ENCODE measurements at places on chromosomes 13 and 19. TPM values are rescaled to one million over a fixed set of nuclear protein-coding genes. Genes with fewer than 3 reads are reported as not detected.

TEKTIP1 gene
- not detected for total RNA-seq

NCCRP1 gene
- total RNA-seq = 8.9 TPM

RNASEH2A gene
- total RNA-seq = 13.3 TPM

IFNL1 gene
- not detected for total RNA-seq

ZNF547 gene
- 6.5 TPM for total RNA-seq

ELSPBP1 gene
- not detected for total RNA-seq

RNF17 gene
- total RNA-seq = under 0.01 TPM

GRK1 gene
- total RNA-seq = not detected

ALG11 gene
- total RNA-seq = 28.8 TPM

COL4A1 gene
- total RNA-seq = 45.3 TPM

ZNF723 gene
- total RNA-seq = not detected

COX7A1 gene
- total RNA-seq = not detected

IL17D gene
- total RNA-seq = 0.34 TPM

TLE6 gene
- total RNA-seq = not detected

CEACAM7 gene
- total RNA-seq = 2.2 TPM

C1QTNF9B gene
- not detected for total RNA-seq

PRKCG gene
- not detected for total RNA-seq

TBCB gene
- total RNA-seq = 102 TPM

Measured in nasal cavity respiratory epithelium epithelial cell of viscerocranial mucosa (primary cell).